Muscle of leg (tissue), 16 donors: ENCODE measurements at places on chromosomes 1 and 21.

- no peak for DNase-seq
Measured at GRCh38 chr1:119806489-119806888, 4.8 kb downstream of the REG4 start.

DNA sequence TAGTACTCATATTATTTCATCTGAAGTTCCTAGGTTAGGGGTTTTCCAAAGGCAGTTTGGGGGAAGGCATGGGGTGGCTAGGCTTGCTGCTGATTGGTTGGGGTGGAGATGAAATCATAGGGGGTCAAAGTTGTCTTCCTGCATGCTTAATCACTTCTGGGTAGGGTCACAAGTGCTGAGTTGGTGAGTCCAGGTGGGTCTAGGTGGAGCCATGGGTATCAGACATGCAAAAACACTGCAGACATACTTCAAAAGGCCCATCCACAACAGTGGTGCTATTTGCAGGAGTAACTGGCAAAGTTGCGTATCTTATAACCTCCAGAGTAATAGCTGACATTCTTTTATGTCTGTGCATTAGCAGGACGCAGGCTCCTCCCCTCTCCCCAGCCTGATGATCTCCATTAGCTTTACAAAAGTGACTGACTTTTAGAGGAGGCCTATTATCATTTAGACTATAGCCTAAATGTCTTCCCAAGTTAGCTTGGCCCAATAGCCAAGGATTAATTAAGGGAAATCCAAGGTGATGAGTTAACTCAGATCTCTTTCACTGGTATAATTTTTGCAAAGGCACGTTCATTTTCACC lies 374.4 kb upstream of the PRMT6 start:
- no peak for DNase-seq

DNA sequence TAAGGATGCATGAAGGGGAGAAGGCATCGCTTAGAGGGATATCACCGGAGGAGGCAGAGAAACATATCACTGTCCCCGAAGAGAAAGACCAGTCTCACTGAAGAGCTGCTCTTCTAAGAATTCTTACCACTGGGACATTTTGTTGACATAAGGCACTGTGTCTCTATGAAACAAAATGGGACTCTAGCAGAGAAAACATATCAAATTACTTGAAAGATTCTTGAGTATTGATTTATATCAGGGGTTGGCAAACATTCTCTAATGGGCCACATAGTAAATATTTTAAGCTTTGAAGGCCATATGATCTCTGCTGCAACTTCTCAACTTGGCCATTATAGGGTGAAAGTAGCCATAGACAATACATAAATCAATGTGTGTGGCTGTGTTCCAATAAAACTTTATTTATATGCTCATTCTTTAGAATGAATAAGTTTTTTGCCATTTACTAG lies 41.0 kb upstream of the GREM2 start:
- no peak for DNase-seq

GRCh38 chr21:45054927-45055612 lies 19.3 kb upstream of the ADARB1 start:
- no peak for DNase-seq

- DNase-seq: peak; percentile 49
Measured at GRCh38 chr1:166283190-166283589, 116.4 kb upstream of the FAM78B start.

DNA sequence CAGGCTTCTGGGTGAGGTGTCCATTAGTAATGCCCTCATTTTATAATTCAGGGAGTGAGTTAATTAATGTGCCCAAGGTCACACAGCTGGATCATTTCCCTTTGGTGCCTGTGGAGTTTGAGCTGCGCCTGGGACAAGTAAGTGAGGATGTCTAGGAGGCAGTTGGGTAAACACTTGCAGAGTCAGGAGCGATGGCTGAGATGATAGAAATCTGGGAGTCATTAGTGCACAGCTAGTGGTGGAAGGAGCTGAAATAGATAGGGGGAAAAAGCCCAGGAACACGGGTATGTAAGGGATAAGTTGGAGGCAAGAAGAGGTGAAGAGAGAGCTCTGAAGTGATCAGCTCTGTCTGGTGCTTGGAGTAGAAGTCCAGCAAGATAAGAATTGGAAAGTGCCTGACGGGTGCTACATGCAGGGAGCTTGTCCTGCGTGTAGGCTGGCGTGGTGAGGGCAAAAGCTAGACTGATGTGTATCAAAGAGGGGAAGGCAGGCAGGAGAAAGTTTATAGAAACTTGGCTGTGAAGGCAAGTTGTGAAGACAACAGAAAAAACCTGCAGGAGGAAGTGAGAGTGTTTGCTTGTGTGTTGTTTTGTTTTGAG lies 1.7 kb upstream of the SCAF4 start:
- DNase-seq: no peak

DNA sequence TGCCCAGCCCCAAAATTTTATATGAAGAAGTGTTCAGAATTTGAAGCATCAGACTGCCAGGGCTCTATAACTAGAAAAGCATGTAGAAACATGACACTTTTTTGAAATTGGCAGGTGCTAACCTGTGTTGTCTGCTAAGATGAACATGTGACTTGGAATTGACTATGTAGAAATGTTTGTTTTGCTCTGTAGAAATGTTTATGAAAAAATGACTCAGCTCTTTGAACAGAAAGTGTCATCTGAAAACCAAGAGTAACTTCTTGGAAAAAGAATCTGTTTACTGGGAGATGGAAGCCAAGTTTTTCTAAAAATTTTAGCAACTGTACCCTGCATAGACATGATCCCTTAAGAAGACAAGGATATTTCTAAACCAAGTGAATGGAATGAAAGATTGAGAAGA lies 59.2 kb downstream of the LHX9 start:
- DNase-seq: no peak

- DNase-seq: no peak
Measured at GRCh38 chr1:199135901-199136300, 497.1 kb downstream of the PTPRC start.

DNA sequence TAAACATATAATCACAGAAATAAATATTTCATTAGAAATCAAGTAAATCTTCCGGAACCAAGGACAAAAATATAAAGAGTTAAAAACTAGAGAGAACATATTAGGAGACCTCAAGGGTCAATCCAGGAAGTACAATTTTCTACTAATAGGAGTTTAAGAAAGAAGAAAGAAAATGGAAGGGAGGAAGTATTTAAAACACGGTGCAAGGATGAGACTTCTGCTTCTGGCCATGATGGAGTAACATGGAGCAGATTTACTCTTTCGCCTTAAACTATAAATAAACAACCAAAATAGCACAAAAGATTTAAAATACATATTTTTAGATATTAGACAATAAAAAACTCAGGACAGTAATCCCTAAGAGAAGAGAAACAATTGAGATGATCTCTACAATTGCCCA lies 12.6 kb upstream of the IFNAR1 start:
- DNase-seq: no peak

DNA sequence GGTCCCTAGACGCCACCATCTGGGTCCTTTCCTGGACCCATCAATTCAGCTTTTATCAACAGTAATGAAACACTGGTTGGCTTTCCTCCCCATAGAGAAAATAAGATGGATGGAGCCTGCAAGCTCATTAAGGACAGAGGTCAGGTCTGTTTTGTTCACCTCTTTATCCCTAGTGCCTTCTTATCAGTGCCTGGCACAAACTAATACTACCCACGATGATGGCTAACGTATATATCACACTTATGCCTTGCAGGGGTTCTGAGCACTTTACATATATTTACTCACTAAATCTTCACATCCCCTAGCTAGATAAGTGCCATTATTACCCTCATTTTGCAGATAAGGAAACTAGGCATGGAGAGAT lies 5.1 kb upstream of the UBXN10 start:
- no peak for DNase-seq

- DNase-seq: no peak
Measured at GRCh38 chr1:31040038-31040437, 25.5 kb downstream of the PUM1 start.

GRCh38 chr21:45473496-45474322 lies 68.5 kb downstream of the SLC19A1 start:
- DNase-seq: no peak

- no peak for DNase-seq
Measured at GRCh38 chr1:70455291-70455690, 44.2 kb downstream of the CTH start.

DNA sequence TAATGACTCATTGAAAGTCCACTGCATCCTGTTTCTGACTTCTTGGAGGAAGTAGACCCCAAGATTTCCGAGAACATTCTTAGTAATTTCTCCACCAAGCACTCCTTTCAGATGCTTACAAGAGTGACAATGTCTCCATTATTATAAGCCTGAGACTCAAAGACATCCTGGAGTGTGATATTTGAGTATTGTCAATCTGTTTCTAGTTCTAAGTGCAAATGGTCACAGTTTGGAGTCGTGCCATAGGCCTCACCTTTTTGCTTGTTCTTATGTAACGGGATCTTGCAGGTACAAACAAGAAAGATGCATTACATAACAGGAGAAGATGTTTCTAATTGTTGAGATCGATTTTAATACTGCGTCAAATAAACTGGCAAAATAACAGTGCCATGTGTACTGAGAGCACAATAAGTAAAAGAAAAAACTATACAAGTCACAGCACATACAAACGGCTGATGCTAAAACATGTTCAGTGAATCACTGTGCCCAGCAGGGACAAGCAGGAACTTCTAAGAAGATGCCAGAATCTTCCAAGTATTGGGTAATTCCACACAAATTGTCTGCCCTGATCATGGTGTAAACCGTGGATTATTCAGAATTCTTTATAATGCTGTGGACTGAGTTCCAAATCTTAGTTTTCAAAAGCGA lies 54.1 kb downstream of the CD2 start:
- DNase-seq: no peak
